ENCODE measurements at places on chromosomes 13 and 19.

DNA sequence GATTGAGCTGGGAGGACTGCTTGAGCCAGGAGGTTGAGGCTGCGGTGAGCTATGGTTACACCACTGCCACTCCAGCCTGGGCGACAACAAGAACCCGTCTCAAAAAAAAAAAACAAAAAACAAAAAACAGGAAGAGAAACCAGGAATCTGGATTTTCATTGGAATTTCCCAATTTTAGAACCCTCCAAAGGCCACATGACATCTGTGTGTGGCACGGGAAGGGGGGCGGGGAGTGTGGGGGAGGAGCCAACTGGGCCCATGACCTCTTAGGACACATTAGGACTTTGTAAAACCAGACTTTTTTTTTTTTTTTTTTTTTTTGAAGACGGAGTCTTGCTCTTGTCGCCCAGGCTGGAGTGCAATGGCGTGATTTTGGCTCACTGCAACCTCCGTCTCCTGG, 21.2 kb upstream of the MYDGF start:
- DNase-seq, result no peak

- no peak for DNase-seq
Measured at GRCh38 chr13:37835392-37835791, 34.2 kb downstream of the TRPC4 start.

GRCh38 chr13:36030670-36031331, 100.4 kb downstream of the DCLK1 start:
- DNase-seq, result no peak

- no peak for DNase-seq
Measured at GRCh38 chr19:49271080-49271753, 53.8 kb downstream of the SLC6A16 start.

DNA sequence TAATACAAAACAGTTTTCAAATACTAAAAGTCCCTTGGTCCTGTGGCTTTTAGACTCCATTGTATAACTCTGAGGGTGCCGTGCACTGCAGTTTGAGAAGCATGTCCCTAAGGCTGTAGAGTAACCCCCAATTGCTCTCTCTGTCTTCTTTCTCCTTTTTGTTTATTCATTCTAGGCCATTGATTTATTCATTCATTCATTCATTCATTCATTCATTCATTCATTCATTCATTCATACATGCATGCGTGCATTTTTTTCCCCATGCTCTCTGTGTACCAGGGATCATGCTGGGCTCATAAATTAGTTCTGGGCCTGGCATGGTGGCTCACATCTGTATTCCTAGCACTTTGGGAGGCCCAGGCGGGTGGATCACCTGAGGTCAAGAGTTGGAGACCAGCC, 19.3 kb downstream of the PRR22 start:
- no peak for DNase-seq

DNA sequence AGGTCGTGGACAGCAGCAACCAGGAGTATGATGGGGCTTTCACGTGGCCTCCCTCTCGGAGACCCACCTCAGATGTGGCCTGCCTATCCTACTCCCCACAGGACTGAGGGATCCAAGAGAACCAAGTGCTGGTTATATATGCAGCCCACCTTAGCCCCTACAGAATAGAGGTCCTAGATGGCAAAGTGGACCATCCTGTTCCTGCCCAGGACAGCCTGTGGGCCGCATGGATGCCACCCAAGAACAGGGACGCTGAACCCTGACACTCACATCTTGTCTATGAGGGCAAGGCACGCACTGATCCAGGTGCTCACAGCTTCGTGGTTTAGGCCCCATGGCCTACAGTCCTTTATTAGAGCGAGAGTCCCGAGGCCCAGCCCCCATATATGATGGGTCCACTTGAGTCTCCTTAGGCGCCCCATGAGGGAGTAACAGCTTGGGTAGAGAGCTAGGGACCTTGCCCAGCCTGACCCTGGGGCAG, 1.5 kb upstream of the SLC27A5 start:
- no peak for DNase-seq

GRCh38 chr13:45537516-45537915, 72.8 kb downstream of the COG3 start:
- DNase-seq, result no peak

DNA sequence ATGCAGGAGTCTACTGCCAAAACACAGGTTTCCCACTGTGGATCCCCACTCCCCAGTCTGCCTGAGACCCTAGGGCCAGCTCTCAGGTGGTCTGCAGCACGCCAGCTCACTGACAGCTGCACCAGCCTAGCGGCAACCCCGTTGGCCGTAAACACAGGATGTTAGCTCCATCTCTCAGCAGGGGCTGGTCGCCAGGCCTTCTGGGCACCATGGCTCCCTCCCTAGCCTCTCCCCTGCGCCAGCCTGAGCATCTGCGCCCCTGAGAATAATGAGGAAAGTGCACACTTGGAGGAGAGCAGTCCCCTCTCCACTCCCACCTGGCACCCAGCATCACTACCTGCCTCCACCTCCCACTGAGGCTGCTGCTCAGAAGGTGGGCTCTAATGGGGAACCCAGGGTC, 20.8 kb upstream of the EPHX3 start:
- DNase-seq, result no peak

DNA sequence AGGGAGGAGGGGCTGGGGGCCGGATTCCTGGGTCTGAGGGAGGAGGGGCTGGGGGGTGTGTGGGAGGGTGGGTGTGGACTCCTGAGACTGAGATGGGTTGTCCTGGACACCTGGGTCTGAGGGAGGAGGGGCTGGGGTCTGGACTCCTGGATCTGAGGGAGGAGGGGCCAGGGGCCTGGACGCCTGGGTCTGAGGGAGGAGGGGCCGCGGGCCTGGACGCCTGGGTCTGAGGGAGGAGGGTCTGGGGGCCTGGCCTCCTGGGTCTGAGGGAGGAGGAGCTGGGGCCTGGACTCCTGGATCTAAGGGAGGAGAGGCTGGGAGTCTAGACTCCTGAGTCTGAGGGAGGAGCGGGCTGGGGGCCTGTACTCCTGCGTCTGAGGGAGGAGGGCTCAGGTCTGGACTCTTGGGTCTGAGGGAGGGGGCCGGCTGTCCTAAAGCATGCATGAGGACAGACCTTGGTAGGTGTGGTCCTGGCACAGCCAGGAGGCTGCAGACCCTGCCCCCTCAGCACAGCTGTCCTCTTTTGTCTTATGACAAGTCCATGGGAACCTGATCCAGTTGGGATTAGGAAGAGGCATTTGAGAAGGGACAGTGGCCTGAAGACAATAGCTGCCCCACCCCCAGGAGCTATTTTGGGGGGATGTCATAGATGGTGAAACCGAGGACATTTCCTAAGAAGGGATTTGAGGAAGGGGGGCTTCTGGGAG, 1.3 kb downstream of the TNNT1 start:
- no peak for DNase-seq
